Activated CD4-positive, alpha-beta T cell treated with anti-CD3 and anti-CD28 coated beads, Interleukin-2, amount 50 U/mL, for 4 hours (primary cell): ENCODE measurements at places on chromosomes 2 and 18.

GRCh38 chr18:80006724-80007123 lies 18.4 kb upstream of the TXNL4A start:
- no peak for DNase-seq

DNA sequence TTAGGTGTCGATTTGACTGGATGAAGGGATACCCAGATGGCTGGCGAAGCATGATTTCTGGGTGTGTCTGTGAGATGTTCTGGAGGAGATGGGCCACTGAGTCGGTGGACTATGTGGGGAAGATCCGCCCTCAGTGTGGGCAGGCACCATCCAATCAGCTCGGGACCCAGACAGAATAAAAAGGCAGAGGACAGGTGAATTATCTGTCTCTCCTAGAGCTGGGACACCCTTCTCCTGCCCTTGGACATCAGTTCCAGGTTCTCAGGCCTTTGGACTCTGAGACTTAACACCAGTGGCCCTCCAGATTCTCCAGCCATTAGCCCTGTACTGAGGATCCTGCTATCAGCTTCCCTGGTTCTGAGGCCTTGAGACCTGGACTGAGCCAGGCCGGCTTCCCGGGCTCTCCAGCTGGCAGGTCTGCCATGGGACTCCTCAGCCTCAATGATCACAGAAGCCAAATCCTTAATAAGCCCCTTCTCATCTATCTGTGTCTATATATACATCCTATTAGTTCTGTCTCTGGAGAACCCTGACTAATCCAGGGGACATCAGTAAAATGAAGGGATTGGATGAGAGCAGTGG lies 11.7 kb downstream of the PROC start:
- no peak for DNase-seq

DNA sequence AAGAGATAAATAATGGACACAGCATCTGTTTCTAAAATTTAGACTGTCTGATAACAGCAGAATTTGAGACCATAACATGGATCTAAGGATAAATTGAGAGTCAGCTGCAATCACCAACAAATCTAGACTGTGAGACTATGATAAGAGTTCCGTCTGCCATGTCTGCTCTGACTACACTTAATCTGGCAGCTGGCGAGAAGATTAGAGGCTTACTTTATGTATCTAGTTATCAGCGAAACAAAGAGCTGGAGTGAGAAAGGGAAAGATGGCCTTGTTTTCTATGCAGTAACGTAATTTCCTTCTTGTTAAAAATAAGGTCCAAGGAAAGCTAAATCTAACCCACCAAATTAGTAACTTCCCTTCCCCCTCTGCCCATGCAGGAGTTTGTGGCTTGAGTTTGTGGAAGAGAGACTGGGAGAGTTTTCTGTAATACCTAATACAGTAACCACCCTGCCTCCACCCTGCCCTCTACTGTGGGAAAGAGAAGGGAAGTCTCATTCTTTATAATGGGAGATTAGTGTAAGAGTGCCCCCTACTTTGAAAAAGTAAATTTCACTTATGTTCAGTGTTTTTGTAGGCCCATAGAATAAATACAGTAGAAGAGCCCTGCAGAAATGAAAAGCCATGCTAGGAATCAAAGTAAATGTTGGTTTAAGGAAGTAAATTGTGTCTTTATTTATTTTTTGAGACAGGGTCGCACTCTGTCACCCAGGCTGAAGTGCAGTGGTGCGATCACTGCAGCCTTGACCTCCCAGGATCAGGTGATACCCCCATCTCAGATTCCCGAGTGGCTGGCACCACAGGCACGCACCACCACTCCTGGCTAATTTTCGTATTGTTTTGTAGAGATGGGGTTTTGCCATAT lies 27.5 kb downstream of the EML4 start:
- peak; percentile 34 for DNase-seq

DNA sequence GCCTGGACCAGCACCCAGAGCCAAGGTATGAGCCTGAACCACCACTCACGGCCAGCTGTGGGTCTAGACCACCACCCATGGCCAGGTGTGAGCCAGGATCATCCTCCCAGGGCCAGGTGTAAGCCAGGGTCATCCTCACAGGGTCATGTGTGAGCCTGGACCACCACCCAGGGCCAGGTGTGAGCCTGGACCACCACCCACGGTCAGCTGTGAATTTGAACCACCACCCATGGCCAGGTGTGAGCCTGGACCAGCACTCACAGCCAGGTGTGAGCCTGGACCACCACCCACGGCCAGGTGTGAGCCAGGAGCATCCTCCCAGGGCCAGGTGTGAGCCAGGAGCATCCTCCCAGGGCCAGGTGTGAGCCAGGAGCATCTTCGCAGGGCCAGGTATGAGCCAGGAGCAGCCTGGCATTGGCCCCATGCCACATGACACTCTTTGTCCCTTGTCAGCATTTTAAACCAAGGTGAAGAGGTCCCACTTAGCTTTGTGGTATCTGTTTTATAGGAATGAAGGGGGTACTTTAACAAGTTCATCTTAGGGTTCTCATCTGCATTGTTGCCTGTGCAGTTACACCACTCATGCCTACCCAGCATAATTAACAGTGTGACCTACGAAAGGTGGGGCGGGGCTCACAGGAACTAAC lies 71.2 kb downstream of the AGAP1 start:
- no peak for DNase-seq

DNA sequence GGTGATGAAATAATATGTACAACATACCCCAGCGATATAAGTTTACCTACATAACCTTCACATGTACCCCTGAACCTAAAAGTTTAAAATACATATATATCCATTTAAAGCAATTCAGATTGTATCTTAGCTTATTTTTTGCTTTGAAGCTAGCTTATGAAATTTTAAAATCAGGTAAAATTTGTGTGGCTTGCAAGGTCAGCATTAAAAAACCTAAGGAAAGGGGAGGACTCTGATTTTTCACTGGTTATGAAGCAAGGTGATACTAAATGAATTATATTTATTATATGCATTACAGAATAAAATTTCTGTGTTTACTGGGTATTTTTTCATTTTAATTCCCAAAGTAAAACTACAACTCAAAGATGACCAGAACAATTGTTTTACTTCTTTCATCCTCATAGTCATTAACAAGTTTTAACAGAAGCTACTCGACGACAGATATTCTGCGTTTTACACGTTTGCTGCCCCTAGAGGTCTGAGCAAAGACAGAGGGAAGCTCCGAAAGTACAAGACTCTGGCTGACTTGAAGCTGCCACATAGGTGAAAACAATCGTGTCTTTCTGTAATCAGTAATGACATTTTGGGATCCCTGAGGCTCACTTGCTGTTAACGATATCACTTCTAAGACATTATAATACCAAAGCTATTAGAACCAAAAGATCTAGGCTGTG lies 17.1 kb downstream of the PKP4 start:
- DNase-seq: no peak

DNA sequence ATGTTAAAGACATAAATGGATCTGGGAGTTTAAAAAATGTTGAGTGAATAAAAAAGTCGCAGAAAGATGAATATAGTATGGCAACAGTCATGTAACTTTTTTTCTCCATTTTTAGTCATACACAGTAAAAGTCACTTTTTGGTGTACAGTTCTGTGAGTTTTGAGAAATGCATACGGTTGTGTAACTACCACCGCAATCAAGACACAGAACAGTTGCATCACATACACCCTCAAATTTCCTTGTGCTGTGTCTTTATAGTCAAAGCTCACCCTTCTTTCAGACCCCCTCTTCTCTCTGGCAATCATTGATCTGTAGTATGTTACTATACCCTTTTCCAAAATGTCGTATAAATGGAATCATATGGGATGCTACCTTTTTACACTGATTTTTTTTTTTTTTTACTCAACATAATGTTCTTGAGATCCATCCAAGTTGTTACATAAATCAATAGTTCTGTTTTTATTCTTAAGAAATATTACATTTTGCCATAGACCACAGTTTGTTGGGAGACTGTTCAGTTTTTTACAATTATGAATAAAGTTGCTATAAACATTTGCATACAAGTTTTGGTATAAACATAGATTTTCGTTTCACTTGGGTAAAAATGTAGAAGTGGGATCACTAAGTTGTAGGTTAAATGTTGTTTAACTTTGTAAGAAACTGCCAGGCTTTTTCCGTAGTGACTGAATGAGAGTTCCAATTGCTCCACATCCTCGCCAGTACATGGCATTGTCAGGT lies 35.4 kb upstream of the AGFG1 start:
- DNase-seq: no peak

GRCh38 chr2:28035816-28036215 lies 145.3 kb downstream of the BABAM2 start:
- no peak for DNase-seq

GRCh38 chr18:25805323-25805722 lies 285.1 kb downstream of the SS18 start:
- DNase-seq: no peak

DNA sequence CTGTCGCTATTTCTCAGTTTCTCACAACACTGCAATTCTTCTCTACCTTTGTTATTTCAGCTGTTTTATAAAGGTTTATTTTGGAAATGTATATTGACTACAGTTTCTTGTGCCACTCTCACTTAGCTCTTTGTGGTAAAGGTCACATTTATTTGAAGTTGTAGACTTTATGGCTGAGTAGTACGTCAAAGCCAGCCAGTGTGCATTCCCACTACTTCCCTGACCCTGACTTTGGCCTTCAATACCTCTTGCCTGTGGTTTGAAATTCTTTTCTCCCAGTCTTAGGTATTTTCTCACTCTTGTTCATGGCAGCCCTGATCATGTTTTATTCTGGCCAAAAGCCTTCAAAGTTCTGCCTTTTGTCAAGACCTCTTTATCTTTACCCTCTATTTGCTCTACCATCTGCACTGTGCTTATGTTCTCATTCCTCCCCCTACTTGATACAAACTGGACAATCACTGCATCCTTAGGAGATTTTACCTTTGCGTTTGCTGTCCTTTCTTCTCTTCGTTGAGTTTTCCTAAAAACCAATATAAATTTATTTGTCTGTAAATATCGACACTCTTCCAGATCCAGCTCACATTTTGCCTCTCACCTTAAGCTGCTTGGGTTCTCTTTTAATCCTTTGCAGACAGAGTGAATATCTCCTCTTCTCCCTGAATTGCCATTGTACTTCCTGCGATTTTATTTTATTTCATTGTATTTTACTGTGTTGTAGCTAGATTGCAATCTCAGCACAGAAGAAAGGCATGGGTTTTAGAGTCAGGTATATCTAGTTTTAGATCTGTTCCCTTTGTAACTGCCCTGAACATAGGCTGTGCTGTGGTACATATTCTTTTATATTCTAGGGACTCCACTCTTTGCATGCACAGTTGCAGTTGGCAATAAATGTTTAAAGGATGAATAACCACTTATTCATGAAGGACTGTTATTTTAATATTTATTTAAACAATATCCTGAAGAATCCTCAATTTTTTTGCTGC lies 31.2 kb downstream of the GULP1 start:
- DNase-seq: no peak

- DNase-seq: no peak
These were observed 187.9 kb downstream of the BCL11A start for GRCh38 chr2:60365556-60365955.

DNA sequence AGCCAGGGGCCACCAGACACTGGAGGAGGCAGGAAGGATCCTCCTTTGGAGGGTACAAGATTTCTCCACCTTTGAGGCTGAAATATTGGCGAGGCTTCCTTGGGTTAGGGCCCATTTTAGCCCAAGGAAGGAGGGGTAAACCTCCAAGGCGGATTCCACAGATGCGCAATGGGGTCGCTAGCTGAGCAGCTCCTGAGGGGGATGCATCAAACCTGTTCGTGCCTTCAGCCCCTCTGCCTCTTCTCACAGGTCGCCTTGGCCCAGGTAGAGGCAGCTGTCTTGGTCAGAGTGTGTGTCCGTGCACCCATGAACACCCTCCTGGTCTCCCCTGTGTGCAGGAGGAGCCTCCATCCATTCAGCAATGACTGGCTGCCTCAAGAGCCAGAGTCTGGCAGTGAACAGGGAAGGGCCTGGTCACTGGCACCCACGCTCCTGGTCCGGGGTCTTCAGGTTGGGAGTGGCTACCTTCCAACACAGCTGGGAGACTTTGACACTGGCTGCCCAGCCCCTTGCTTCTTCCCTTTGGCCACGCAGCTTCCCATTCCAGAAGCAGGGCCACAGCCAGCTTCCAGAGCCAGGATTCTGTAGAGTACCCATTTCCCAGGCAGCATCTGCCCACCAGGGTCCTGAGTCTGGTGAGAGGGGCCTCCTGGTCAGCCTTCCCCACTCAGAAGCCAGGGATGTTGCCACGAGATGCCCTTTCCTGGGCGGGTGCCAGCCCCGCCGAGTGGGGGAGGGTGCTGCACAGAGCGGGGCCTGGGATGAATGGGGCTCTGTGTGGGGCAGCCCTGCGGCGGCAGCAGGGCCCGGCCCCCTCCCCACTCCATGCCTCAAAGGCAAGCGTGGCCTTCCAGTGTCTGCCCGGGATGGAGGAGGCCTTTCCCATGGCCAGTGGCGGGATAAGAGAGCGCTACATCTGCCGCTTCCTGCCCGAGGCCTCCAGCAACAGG lies 95.8 kb upstream of the GPC1 start:
- no peak for DNase-seq

DNA sequence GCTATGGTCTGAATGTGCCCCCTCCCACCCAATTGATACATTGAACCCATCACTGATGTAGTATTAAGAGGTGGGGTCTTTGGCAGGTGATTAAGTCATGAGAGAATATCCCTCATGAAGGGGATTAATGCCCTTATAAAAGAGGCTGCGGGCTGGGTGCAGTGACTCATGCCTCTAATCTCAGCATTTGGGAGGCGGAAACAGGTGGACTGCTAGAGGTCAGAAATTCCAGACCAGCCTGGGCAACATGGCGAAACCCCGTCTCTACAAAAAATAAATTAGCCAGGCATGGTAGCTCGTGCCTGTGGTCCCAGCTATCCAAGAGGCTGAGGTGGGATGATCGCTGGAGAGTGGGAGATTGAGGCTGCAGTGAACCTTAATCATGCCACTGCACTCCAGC lies 14.3 kb downstream of the POLR2D start:
- no peak for DNase-seq

DNA sequence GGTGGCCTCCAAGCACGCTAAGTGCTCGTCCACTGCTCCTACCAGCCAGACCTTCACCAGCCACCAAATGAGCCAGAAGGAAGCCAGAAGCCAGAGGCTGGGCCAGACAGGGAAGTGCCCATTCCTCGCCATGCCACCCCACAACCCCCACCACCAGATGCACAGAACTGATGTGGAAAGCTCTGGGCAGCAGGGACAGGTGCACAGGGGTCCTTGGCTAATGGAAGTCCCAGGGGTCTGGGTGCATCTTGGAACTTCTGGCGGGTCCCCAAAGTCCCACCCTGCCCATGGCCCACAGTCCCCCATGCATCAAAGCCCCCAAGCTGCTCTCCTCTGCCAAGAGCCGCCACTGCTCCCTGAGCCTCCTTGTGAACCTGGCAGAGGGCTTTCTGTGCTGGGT lies 173.1 kb upstream of the ID2 start:
- DNase-seq: no peak

DNA sequence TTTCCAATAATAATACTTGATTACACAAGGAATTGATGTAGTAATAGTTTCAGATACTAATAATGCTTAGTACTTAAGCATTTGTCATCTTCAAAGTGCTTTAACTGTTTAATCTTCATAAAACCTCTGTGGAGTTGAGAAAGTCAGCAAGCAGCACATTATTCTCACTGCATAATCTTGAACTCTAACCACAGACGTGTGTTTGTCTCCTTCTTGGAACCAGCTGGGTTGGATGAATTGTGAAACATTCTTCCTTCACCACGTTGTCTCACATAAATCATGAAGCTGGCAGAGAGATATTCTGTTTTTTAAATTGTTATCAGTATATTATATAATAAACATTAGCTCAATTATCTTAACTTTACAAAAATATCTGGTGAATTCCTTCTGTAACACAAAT lies 55.1 kb upstream of the LDAH start:
- DNase-seq: no peak

GRCh38 chr2:50727636-50728339 lies 304.1 kb downstream of the NRXN1 start:
- DNase-seq: no peak
